NCI-H345 (cell line): ENCODE measurements at places on chromosomes 6 and 20.

- peak; percentile 70 for DNase-seq
Observed at GRCh38 chr6:18595774-18596530, 208.8 kb downstream of the RNF144B start.

DNA sequence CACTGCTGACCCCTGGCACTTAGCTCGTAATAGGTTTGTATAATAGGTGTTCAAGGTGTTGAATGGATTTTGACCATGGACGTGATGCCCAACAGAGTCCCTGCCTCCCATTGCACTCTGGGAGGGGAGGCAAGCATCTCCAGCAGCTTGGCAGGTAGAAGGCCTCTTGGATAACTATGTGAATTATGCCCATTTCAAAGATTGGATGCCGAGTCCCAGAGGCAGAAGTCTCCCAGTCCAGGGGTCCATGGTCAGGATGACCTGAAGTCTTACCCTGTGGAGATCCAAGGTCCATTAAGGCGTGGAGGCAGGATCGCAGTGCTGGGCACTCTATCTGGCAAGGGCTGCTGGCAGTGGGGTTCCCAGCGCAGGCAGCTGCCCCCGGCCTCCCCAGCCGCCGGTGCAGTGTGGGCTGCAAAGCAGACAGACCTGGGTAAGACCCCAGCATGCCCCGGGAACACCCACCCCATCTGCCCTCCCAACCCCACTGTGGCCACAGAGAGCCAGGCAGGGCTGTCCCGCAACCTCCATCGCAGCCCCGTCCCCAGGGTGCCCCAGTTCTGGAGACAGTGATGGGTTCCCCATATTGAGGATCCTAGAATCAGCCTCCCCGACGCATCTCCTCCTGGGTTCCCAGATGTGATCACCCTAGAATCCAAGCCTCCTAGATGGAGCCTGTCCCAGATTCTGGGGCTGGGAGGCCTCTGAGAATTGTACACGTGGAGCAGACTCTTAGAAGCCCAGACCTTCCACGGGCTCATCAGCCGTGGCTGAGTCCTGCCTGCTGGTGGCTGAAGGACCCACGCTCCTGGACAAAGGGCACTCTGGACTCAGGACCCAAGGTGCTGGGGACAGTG is 44.6 kb downstream of the APCDD1L start:
- no peak for DNase-seq

GRCh38 chr6:124400261-124400999 is 561.8 kb upstream of the RNF217 start:
- DNase-seq: no peak

DNA sequence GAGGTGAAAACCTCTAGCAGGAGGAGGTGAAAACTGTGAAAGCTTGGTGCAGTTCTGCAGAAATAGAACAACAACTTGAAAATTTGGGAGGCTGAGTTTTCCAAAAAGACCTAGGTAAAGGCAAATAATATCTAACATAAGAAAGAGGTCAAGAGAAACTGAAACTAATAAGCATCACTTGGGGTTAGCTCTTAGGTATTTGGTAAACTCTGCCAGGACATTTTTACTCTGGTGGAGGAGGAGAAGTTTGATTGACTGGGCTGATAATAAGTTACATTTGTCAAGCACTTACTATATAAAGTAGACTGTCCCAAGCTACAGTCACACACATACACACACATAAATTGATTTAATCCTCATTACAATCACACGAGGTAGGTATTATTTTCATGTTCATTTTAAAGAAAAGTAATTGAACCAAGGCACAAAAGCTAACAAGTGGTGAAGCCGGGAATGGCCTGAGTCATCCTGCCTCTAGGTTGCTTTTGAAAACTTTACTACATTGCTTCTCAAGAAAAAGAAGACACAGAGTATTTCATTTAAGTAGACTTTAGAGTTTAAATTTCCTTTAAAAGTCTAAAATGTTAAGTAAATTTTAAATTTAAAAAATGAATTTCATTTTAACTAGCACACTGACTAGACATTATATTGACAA is 275.5 kb downstream of the PTPRK start:
- no peak for DNase-seq

DNA sequence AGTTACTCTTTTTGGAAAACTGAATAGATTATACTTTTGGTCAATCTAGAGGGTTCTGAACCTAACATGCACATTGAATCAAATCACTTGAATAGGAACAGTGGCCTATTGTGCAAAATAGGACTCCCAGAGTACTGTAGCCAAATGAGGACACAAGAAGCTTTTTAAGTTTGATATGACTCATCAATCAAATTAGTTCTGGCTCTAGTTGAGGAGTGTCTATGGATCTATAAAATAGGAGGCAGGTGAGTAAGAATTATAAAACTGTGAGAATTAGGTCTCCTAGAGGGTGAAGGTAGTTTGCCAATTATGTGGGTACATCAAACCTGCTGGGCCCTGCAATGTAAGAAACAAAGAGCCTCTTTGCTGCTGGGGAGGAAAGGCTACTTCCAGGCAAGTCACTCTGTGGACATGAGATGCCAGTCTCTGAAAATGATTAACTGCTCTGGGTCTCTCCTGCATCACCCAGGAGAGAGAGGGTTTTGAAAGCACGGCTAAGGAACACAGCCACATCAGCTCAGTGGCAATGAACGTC is 112.3 kb downstream of the RCAN2 start:
- no peak for DNase-seq

GRCh38 chr6:30766461-30767157 is 22.3 kb upstream of the IER3 start:
- no peak for DNase-seq

DNA sequence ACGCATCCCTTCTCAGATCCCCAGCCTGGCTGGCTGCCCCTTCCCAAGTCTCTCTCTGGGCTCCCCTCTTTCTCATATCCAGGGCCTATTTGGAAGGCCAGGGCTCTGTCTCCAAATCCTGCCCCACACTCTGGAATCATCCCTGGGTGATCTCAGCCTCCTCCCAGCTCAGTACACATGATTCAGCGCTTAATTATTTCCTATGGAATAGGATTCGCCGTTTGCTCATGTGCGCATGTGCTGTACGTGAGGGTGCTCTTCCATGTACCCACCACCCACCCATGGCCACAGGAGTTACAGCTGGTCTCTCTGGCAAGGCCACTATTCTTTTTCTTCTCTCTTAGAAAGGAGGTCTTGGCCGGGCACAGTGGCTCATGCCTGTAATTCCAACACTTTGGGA is 81.7 kb upstream of the FOXP4 start:
- DNase-seq: no peak

DNA sequence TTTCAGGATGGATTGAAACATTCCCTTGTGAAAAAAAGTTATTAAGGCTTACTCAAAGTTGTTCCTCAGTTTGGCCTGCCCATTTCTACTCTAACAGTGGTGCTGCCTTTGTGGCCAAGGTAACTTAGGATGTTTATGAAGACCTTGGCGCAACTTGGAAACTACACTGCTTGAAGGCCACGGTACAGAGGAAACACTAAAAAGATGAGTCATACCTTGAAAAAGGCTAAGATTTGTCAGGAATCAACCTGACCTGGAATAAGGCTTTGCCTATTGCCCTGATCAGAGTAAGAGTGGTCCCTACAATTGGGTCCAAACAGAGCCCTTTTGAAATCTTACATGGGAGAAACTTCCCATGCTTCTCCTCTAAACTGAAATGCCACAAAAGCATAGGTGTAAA is 119.9 kb upstream of the MOCS1 start:
- DNase-seq: no peak
